Osteoblast (primary cell): ENCODE measurements at places on chromosomes 12 and 14. TPM values are rescaled to one million over a fixed set of nuclear protein-coding genes. Genes with fewer than 3 reads are reported as not detected.

GRCh38 chr12:38906482-38907200 is 1.2 kb upstream of the CPNE8 start:
- H3K27me3 ChIP-seq = no peaks in the 10 kb centered on the region
- peak overlapping the region; percentile 76 for H3K27ac ChIP-seq
- peaks cover 6% of the 10 kb centered on the region for H3K4me1 ChIP-seq
- H3K4me3 ChIP-seq = peak overlapping the region; percentile 82

DNA sequence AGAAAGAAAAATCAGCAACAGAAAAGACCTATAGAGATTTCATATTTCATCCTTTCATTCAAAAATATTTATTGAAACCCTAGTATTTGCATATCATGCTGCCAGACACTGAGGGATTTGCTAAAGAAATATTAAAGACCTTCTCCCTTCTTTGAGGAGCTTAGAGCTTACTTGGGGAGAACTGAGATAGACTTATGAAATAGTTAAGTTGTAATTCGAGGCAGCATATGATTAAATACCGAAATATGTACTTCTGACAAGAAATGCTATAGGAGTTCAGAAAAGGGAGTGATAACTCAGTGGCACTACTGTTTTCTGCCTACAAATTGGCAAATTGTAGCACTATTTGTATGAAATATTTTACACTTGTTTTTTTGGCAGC is 59.1 kb downstream of the PLXNC1 start:
- H3K27me3 ChIP-seq = no peaks in the 10 kb centered on the region
- peak overlapping the region; percentile 52 for H3K4me3 ChIP-seq
- H3K4me1 ChIP-seq = peaks cover 15% of the 10 kb centered on the region

DNA sequence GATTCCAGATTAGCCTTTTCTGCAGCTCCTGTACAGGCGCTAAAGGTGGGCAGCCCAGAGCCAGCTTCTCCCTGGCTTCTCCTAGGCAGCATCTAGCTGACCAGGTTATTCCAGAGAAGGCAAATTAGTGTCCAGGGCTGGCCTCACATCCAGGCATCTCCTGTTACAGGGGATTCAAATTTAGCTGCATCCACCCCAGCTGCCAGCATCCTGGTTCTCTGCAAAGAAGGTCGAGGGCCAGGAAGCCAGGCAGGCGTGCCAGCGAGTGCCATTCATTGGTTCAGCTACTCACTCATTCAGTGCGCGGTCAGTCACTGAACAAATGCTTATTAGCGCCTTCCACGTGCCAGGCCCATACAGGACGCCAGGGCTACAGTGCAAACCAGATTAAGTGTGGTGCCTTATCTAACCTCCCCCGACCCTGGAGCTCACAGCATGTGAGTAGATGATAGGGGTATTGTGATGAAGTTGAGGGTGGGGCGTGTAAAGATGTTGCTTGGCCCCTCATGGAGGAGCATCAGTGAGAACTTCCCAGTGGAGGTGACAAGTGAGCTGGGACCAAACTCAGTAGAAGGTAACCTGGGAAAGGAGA is 15.7 kb upstream of the FAM222A start:
- peaks cover 4% of the 10 kb centered on the region for H3K27me3 ChIP-seq
- H3K4me1 ChIP-seq = no peaks in the 10 kb centered on the region
- no peaks in the 10 kb centered on the region for H3K36me3 ChIP-seq

The GPR84 gene
- 0.36 TPM in 1 of 2 replicates, not detected in the other for total RNA-seq

The RIPK3 gene
- 9.1 and 11.9 TPM in 2 replicates for total RNA-seq

The ADSS1 gene
- total RNA-seq = 2.1 and 4.3 TPM in 2 replicates

The MRPL52 gene
- total RNA-seq = 20.3 and 31.5 TPM in 2 replicates

The ACOT6 gene
- total RNA-seq = not detected in 2 replicates

The DAO gene
- not detected in 2 replicates for total RNA-seq

The MUCL1 gene
- not detected in 2 replicates for total RNA-seq

The TMX1 gene
- 50.1 and 55.4 TPM in 2 replicates for total RNA-seq
